ENCODE measurements at places on chromosomes 3 and 15.
A peak's percentile ranks its signal among the peaks of the same experiment; 100 is the strongest.

- no peak for DNase-seq
Measured at GRCh38 chr3:13793451-13793850, 86.4 kb downstream of the WNT7A start.

- no peak for DNase-seq
Measured at GRCh38 chr15:80999623-81000036, 1.1 kb upstream of the TLNRD1 start.

- no peak for DNase-seq
Measured at GRCh38 chr3:43062564-43063040, 43.3 kb downstream of the POMGNT2 start.

DNA sequence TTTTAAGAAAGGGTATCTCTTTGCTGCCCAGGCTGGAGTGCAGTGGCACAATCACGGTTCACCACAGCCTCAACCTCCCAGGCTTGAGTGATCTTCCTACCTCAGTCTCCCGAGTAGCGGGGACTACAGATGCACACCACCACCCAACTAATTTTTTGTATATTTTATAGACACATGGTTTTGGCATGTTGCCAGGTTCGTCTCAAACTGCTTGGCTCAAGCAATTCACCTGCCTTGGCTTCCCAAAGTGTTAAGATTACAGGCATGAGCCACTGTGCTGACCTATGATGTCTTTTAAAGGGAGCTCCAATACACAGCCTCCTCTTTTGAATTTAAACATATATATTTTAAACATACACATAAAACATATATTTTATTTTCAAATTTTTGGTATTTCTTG is 60.9 kb downstream of the SLC9C1 start:
- DNase-seq = no peak

DNA sequence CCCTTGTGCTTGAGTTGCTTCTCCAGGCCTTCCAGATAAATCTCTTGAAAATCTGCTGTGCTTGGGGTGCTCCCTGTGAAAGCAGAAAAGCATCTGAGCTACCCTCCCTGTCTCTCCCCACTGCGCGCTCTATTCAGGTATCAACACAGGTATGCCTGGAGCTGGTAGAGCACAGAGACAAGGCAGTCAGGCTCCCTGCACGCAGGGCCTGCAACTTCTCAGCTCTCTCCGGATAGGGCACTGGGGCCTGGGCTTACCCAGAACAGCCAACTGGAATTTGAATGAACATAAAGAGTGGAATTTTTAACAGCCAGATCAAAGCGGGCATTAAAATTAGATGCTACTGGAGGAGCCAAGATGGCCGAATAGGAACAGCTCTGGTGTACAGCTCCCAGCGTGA is 183.6 kb downstream of the XXYLT1 start:
- no peak for DNase-seq

DNA sequence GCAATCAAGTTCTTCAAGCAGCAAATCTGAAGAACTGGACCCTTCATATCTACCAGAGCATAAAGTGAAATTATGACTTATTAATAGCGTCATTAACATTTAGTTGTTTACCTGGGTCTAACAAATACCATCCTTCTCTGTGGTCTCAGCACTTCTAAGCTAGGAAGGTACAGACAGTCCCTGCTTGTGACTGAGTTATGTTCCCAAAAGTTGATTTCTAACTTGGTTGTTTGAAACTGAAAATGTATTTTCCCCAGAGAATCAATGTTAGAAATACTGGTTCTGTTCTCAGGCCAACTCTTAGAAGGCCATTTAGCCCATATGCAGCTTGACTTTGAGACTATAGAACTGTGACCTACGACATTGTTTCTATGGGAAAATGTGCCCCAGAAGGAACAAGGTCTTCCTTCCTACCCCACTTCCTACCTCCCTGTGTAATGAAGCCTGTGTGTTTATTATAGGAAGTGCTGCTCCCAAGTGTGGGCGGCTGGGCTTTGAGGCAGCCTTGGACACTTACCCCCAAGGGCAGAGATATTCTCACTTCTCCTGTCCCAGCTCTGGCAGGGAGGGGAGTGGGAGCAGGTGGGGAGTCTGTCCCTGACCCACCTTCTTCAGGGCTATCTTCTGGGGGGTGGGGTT is 12.2 kb upstream of the MAPK6 start:
- no peak for DNase-seq

GRCh38 chr3:22691407-22691806 is 511.7 kb upstream of the UBE2E2 start:
- no peak for DNase-seq

GRCh38 chr15:40506964-40507571 is 36.3 kb downstream of the CHST14 start:
- DNase-seq = peak; percentile 89

DNA sequence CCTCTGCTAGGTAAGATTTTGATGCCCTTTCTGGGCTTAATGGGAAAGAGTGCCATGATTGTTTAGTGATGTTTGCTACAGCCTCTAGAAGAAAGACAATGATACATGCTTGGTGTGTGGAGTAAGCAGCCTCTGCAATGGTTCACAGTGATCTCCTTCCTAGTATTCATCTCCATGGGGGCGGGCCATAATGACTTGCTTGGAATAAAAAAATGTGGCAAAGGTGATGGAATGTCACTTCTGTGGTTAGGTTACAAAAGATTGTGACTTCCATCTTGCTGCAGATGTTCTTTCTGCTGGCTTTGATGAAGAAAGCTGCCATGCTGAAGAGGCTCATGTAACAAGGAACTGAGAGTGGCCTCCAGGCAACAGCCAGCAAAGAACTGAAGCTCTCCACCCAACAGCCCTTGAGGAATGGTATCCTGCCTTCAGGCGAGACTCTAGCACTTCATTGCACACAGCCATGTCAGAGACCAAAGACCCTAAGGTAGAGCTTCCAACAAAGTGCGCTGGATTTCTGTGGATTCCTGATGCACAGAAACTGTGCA is 139.1 kb upstream of the LRIG1 start:
- DNase-seq = no peak

DNA sequence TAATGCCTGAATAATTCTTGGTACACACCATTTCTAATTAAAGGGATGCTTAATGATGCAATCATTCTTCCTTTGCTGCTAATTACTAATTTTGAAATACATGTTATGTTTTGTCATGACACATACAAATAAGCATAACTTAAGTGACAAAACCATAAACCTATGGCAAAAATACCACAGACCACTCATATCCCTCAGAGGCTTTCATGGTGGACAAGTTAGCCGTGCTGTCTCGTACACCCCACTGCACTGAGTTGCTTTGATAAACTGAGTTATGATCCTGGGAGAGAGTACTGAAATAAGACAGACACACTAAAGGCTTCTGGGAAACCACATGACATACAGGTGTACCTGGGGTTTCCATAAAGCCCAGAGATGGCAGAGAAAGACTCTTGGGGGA is 913.8 kb downstream of the FHIT start:
- no peak for DNase-seq

GRCh38 chr15:83998486-83998885 is 237.1 kb upstream of the GOLGA6L4 start:
- no peak for DNase-seq

DNA sequence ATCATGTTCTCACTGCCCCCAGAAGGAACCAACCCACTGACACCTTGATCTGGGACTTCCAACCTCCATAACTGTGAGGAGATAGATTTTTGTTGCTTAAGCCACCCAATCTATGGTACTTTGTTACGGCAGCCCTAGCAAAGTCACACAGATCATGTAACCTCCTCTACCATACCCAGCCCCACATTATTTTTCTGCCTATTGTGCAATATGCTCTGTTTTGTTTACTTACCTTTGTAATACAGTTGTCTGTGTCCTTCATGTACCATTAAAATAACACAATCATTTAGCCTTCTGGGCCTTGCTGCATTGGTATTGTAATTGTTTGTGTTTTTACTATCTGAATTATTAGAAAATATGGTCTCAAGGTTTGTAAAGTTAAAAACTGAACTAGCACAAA is 16.1 kb downstream of the NDN start:
- no peak for DNase-seq

GRCh38 chr15:36498401-36498800 is 81.0 kb upstream of the CDIN1 start:
- DNase-seq = no peak

DNA sequence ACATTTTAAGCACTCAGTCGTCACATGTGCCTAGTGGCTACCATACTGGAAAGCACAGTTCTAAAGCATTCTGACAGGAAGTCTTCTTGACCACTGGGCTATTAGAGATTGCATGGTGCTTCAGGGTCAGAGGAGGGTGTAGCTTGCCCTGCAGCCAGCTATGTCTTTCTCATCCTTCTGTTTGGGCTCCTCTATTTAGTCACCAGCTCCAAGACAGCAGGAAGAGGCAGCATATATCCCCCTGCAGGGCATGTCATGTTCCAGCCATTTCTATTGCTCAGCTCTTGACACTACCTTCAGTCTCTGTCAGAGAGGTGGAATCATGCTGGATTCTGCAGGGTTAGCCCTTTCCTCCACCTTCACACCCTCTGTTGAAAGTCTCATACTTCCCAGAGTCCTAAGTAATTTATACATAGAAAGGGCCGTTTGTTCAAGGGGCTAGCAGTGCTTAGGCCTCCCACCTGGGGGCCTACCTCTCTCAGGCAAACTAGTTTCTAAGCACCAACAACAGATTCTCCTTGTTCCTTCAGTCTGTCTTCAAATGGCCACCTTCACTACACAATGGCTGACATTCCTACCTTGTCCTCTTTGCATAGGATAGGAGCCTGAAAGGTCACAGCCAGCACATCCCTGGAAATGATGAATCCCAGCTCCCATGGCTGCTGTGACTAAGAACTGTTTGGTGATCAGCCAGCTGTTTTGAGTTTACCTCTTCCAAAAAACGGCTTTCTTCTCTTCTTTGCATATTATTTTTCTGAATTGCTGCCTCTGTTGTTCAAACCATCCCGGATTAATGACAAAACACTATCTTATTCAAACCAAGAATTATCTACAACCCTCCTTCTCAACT is 115.7 kb upstream of the BFSP2 start:
- no peak for DNase-seq

DNA sequence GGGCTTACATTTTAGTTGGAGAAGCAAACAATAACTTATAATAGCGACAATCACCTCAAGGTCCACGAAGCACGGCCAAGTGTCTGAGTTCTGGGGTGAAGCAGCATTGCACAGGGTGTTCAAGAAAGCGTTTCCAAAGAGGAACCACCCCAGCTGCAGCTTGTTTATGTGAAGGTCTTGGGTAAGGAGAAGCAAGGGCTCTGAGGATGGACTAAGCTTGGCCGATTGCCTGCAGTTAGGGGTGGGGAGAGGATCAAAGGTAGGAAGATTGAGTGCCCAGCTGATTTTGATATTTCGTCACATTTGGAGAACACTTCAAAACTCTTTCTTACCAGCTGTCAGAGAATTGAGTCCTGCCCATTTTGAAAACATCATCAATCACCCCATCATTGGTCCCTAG is 321.6 kb upstream of the DNAJC19 start:
- no peak for DNase-seq

GRCh38 chr15:79140846-79141570 is 50.4 kb upstream of the RASGRF1 start:
- no peak for DNase-seq

DNA sequence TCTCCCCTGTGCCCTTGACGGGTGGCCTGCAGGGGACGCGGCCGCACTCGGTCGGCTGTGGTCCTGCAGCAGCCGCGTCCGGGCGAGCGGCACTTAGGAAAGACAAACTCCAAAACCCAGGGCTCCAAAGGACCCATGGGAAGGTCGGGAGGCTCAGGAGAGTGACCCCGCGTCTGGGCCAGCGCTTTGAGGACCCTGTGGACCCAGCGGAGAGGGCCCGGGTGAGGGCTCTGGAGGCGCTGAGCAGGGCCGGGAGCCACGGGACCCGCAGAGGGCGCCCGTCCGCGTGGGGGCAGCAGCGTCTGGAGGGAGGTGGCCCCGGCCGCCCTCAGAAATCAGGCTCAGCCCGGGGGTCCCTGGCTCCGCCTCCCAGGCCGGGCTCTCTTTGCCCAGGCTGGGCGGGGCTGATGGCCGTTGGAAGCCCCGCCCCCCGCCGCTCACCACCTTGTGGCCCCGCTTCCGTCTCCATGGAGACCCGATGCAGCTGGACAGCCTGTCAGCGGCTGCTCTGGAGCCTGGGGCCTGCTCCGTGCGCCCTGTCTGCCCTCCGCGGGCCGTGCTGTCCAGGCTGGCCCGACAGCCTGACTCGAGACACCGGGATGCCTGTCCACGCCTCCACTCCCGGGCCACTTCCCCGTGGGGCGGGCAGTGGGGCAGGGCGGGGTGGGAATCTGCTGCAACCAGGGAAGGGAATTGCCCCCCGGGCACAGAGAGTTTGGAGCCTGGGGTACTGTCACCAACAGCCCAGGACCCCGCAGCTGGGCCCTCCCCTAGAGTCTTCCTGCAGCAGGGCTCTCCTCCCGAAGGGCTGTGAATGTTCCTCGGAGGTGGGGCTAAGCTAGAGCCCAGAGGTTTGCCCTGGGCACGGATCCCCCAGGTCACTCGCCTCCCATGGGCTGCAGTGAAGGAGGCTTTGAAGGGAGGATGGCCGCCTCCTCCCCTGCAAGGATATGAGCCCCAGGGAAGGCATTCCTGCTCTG is 34.8 kb upstream of the RPL32 start:
- DNase-seq = no peak

DNA sequence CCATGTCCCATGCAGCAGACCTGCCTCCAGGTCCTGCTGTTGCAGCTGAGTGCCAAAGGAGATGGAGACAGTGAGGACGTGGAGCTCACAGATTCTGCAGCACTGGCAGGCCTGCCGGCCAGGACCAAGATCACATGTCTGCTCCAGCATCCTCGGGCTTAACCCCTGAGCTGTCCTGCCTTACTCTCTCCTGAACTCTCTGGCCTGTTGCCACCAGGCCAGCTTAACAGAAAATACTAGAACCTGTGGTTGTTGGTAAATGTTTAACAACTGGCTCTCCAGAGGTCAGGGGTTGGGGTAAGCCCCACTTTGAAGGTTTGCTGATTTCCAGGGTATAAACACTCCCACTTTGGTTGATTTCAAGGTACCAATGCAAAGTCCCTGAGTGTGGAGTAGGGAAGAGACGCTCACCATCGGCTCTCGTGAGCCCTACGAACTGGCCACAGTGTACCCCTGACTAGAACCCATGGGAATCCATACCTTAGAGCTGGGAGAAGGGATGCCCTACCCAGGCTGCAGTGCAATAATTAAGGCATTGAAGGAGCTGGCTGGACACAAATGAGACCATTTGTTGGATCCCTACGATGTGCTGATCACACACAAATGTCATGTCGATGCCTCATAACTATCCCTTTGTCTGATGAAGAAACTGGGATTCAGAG is 147.9 kb downstream of the OR4M2 start:
- DNase-seq = no peak
